COLO829 (cell line): ENCODE measurements at places on chromosomes 4 and X.

- no peak for DNase-seq
These were observed 91.5 kb downstream of the UPRT start for GRCh38 chrX:75365243-75365975.

DNA sequence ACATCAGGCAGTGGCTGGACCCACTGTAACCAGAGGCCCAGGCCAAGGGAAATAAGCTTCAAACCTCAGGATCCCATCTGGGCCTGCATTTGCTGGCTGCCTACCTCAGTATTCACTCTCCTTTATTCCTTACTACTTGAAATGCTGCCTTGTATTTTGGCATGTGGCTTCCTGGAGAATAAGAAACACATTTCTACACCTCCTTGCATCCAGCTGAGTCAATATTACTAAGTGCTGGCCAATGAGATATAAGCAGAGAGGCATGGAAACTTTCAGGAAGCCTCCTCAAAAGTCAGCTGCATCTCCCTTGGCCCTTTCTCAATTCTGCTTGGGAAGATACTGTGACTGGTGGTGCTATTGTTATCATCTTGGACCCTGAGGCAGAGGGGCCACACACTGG, 59.8 kb upstream of the RELL1 start:
- no peak for DNase-seq

DNA sequence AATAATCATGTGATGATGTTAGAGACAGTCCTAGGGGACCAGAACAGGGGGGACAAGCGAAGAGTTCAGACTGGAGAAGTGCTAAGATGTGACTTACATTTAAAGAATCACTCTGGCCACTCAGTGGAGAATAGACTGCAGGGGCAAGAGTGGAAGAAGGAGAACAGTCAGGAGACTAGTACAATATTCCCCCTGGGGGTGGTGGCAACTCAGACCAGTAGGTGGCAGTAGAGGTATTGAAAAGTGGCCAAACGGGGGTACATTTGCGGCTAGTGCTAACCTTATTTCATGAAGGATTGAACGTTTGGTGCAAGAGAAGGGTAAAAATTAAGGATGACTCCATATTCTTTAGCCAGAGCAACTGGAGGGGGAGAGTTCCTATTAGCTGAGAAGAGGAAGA, 2.7 kb upstream of the BMX start:
- DNase-seq = peak; percentile 60

DNA sequence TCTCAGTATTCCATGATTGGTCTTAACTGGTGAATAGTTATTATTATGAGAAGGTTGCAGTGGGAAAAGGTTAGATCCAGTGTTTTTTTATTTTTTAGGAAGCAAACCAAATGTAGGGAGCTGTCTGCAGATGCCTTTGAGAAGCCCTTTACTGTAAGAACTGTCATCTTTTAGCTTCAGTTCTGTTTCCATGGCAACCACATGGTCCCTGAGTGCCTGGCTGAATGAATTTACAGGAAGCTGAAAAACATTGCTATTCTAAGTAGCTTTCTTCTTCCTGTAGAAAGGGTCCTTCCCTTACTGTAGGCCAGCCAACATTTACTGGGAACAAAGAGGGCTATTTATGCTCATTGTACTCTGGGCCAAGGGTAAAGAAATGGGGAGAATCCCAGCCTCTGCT, 103.3 kb downstream of the DCLK2 start:
- peak; percentile 85 for DNase-seq

DNA sequence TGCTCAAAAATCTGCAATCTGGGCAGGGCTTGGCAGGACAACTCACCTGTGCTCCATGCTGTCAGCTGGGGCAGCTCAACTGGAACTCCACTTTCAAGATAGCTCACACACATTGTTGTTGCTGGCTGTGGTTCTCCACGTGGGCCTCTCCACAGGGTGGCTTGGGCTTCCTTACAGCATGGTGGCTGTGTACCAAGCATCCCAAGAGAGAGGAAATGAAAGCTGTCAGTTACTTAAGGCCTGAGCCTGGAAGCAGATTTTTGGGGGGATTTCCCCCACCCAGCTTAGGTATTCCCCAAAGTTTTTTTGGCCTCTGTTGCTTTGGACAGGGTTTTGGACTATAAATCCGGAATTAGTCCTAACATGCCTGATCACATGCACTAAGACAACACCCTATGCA, 81.0 kb downstream of the BCOR start:
- DNase-seq = no peak

DNA sequence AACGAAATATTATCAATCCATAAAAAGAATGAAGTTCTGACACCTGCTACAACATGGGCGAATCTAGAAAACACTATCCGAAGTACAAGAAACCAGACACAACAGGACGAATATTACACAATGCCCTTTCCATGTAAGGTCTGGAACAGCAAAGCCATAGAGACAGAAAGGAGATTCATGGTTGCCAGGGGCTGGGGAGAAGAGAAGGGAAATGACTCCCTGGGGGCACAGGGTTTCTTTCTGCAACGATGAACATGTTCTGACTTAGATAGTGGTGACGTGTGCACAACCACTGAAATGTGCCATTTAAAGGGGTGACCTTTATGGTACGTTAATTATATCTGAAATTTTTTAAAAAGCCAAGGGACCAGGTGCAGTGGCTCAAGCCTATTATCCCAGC, 28.3 kb downstream of the GPR143 start:
- DNase-seq = no peak

DNA sequence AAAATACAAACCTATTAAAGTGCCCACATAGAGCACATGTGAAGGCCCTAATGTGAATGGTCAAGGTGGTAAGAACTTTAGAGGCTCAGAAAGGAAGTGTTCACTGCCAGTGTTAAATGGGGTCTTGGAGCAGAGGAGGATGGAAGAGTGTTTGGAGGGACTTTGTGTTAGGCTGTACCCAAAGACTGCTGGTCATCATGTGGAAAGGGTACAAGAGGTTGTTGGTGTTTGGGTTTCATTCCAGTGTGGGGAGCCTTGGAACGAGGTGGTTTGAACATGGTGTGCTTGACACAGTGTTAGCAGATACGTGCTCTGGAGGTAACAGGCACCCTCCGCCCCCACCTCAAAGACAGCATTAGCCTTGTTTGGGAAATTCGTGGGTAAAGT, 73.1 kb downstream of the RAPGEF2 start:
- DNase-seq = no peak

GRCh38 chr4:185238750-185239149, 29.4 kb downstream of the SNX25 start:
- DNase-seq = no peak

GRCh38 chr4:52954560-52955170, 92.5 kb downstream of the RASL11B start:
- no peak for DNase-seq

- no peak for DNase-seq
These were observed 57.7 kb upstream of the PDLIM3 start for GRCh38 chr4:185592845-185593488.

DNA sequence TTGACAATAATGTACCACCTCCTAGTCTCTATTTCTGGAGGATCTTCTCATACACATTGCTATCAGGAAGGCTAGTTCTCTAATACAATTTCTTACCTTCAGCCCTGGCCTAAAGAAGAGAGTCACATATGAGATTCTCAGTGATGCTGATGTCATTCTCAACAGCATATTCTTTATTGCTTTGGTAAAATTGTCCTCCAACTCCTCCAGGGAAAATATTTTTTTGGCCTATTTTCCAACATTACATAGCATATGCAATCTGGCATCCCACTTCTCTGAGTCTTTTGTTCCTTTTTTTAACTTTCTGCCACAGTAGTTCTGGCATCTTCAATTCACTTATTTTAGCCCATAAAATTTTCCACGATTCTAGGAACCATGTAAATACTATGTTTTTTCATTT, 2363.1 kb downstream of the ARAP2 start:
- DNase-seq = no peak

DNA sequence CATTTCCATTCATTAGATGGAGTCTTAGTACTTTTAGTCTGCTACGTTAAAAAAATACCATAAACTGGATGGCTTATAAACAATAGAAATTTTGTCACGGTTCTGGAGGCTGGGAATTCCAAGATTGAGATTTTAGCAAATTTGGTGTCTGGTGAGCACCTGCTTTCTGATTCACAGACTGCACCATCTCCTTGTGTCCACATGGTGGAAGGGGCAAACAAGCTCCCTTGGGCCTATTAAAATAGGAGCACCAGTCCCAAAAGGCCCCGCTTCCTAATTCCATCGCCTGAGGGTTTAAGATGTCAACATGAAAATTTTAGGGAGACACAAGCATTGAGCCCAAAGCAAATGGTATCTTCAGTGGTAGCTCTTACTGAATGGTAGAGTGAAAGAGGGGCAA, 120.5 kb upstream of the MAP9 start:
- no peak for DNase-seq

DNA sequence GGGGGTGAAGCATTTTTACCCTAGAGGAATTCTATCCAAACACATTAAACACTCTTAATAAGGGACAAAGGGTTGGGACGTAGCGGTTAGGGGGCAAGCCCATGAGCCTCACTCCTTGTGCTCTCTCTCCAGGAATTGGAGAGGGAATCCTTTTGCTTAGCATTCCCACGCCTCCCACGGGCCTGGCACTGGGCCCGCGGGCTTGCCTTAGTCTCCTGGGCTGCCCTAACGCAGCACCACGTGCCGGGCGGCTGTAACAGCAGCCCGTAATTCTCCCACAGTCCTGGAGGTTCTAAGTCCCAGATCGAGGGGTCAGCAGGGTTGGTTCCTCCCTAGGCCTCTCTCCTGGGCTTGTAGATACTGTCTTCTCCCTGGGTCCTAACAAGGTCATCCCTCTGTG, 67.5 kb downstream of the TBL1X start:
- DNase-seq = no peak

DNA sequence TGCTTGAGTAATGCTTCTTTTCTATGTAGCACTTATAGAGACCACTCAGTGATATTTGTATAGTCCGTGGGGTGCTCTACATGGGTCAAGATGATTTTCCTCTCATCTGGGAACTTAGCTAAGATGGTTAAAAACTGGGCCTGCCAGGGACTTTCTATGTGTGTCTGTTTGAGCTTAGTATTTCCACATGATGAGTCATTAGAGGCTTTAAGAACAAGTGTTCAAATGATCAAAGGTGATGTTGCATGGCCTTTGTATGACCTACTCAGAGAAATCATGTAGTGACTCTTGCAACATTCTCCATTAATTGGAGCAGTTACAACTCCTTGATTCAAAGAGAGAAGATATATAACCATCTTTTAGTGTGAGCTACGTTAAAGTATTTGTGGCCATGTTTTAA, 1480.5 kb upstream of the IGFBP7 start:
- peak; percentile 6 for DNase-seq
